Panc1 (cell line): ENCODE measurements at places on chromosomes 2 and 18.

GRCh38 chr2:165743442-165743841 is 50.6 kb downstream of the GALNT3 start:
- DNase-seq: no peak

GRCh38 chr2:79235135-79235534 is 75.6 kb upstream of the REG3A start:
- no peak for DNase-seq

DNA sequence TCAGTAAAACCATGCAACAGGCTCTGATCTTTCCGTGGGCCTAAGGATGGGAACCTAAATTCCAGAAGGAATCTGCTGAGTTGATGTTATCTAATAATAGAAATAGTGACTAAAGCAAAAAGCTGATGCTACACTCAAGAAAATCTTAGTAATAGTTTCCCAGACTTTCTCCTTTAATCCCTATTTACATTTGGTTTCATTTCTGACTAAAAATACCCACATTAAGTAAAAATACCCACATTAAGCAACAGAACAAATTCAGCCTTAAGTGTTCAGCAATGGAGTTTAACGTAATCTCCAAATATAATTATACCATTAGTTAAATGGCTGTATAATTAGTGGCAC is 50.3 kb downstream of the CCBE1 start:
- no peak for DNase-seq

GRCh38 chr2:138707392-138708074 is 72.7 kb downstream of the NXPH2 start:
- no peak for DNase-seq

- DNase-seq: no peak
Measured at GRCh38 chr2:74887960-74888700, 54.2 kb downstream of the HK2 start.

DNA sequence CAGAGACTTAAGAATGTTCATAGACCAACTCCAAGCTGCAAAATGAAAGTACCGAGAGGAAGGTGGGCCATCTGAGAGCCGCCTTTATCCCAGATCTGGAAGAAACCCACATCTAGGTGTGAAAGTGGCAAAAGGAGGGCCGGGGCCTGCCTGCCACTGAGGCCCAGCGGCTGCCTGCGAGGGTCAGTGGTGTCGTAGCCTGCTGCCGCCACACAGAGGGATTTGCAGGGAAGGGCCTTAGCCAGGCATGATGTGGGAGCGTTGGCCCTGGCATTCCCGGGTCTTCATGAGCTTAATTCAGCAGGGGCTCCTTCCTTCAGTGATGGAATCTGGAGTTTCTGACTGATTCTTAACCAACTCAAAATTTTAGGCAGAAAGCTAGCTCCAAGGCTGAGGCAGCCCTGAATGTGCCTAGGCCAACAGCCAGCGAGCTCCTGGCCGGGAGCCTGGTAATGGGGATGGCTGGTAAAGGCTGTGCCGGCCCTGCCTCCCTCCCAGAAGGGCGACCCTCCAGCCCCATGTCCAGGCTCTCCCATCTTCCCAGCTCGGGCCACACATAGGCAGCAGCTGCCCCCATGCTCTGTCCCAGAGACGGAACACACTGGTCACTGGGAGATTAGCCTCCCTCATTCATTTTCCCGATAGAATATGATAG is 230.1 kb downstream of the AGAP1 start:
- DNase-seq: no peak

GRCh38 chr2:134031539-134031938 is 222.3 kb upstream of the MGAT5 start:
- DNase-seq: no peak

DNA sequence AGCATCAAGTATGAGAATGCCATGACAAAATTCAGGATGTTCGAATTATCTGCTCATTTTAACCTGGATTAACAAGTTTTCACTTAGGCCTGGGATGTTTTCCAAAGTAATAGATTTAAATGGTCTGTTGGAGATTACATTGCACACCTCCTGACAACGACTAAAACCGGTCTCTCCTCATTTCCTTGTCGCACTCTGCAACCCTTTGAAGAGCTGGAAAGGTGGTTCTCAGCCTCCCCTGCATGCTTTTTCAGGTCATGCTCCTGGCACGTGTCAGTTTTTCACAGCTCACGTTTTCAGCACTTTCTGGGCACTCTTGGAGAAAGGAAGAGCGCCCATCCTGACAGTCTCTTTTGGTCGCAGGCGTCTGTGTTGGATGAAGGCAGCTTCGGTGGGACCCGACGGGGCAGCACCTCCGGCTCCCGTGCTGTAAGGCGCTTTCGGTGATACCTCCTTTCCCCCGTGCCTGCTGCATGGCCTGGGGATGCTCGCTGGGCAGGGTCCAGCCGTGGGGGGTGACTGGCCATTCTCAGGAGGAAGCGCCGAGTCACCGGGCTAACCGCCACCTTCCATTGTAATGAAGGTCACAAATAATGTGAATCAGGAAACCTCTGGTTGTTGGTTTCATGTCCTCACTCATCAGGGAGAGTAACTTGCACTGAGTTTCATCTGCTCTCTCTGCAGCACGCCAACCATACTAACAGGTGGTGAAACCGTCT is 63.5 kb upstream of the RBM44 start:
- DNase-seq: no peak

GRCh38 chr2:146994246-146994645 is 850.6 kb upstream of the ACVR2A start:
- no peak for DNase-seq

GRCh38 chr18:63951302-63951705 is 2.2 kb downstream of the HMSD start:
- DNase-seq: no peak
